ENCODE measurements at places on chromosomes 2 and 18. TPM values are rescaled to one million over a fixed set of nuclear protein-coding genes. Genes with fewer than 3 reads are reported as not detected.

DNA sequence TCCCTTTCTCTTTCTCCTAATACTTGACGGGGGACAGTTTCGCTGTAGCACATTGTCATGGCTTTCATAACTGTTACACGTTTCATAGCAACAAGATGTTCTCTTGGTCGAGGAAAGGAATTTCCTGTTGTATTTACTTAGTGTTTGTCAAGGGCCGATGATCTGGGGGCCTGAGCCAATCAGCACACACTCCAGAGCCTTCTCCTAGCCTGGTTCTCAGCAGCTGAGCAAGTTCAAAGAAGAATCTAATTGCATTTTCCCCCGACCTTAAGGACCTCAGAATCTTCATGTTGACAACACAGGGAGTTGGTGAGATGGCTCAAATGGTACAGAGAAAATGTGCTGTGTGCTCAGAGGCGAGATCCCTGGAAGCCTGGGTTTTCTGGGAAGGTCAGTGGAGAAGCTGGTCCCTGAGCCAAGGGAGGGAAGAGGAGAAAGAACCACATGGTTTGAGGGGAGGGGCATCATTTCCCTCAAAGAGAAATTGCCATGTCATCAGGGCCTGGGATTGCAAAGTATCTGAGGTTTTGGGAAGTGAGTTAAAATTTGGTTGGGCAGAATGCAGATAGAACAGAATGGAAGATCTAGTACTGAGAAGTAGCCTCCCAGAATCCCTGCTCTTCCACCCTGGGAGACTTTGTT lies 76.9 kb upstream of the AGAP1 start:
- H3K27me3 ChIP-seq: no peaks in the 10 kb centered on the region
- no peaks in the 10 kb centered on the region for H3K36me3 ChIP-seq
- DNase-seq: peak; percentile 85

IKZF2 gene
- total RNA-seq: 51.4 TPM

- H3K4me3 ChIP-seq: no peak overlapping the region
- peaks cover 67% of the 10 kb centered on the region for H3K36me3 ChIP-seq
- no peaks in the 10 kb centered on the region for H3K27me3 ChIP-seq
- H3K4me1 ChIP-seq: no peaks in the 10 kb centered on the region
- H3K27ac ChIP-seq: no peak overlapping the region
Observed at GRCh38 chr2:190986221-190986953, 27.6 kb downstream of the STAT1 start.

GRCh38 chr18:48687346-48688042 lies 148.7 kb downstream of the CTIF start:
- no peaks in the 10 kb centered on the region for H3K4me1 ChIP-seq
- no peak for DNase-seq
- H3K27me3 ChIP-seq: no peaks in the 10 kb centered on the region
- H3K27ac ChIP-seq: no peak overlapping the region

GRCh38 chr18:69948256-69948655 lies 583 bp upstream of the CD226 start:
- H3K27me3 ChIP-seq: no peaks in the 10 kb centered on the region
- no peak overlapping the region for H3K27ac ChIP-seq
- no peak overlapping the region for H3K4me3 ChIP-seq
- DNase-seq: no peak
- no peaks in the 10 kb centered on the region for H3K36me3 ChIP-seq

DNA sequence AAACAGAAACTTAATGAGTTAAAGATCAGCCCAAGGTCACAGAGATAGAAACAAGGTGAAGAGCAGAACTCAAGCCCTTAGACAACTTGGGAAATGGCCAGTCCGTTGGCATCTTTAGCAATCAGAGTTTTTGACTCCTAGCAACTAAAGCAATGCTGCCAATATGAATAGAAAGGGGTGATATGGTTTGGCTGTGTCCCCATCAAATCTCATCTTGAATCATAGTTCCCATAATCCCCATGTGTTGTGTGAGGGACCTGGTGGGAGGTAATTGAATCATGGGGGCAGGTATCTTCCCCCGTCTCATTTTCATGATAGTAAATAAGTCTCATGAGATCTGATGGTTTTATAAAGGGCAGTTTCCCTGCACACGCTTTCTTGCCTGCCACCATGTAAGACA lies 170.2 kb downstream of the DDX1 start:
- H3K27ac ChIP-seq: no peak overlapping the region
- H3K36me3 ChIP-seq: no peaks in the 10 kb centered on the region
- no peak for DNase-seq

LINC00305 gene
- not detected for total RNA-seq

FKBP1B gene
- total RNA-seq: 10.5 TPM

DNA sequence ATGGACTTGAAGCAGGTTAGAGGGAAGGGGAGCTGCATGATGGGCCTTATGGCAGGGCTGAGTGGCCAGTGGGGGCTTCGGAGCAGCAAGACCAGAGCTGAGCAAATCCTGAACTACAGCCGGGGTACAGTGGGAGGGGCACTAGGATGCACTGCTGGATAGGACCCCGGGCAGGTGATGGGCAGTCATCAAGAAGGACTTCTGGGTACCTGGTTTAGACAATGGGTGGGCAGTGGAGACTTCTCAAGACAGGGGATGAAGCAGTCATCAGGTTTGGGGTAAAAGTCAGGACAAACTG lies 507.4 kb upstream of the MYT1L start:
- no peaks in the 10 kb centered on the region for H3K36me3 ChIP-seq
- DNase-seq: no peak
- H3K27ac ChIP-seq: no peak overlapping the region
- no peak overlapping the region for H3K4me3 ChIP-seq
- H3K27me3 ChIP-seq: no peaks in the 10 kb centered on the region

GRCh38 chr18:12598181-12598930 lies 59.6 kb downstream of the SPIRE1 start:
- no peak overlapping the region for H3K4me3 ChIP-seq
- H3K27ac ChIP-seq: no peak overlapping the region
- H3K4me1 ChIP-seq: peaks cover 6% of the 10 kb centered on the region
- no peaks in the 10 kb centered on the region for H3K36me3 ChIP-seq
- no peaks in the 10 kb centered on the region for H3K27me3 ChIP-seq

DNA sequence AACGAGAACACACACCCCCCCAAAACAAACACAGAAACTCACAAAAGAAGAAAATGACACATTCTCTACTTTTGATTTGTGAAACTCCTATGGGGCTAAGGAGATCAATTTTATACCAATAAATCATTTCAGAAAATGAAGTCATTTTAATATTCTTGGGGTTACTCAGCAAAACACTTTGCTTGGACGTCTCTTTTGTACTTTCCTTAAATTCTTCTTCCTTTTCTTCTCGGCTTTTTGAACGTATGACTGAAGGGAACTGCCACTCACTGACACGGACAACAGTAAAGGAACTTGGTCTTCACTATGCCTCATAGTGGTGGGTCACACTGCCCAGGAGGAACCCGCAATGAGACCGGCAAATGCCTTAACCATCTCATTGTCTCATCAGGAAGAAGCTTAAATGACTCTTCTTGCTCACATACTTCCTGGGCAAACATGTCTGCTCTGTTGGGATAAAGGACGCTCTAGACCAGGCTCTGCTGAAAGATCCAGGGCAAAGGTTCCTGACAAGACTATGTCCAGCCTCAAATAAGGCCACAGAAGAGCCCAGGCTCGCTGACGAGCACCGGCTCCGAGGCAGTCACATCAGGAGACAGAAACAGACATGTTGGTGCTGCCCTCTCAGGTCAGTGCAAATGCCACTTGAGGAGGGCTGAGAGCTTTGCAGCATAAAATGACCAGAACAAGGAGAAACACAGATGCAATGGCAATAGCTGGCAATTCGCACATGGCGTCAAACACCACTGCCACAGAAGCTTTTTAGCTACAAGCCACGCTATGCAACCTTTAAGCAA lies 205.5 kb downstream of the TGIF1 start:
- no peak for DNase-seq
- no peak overlapping the region for H3K4me3 ChIP-seq
- H3K4me1 ChIP-seq: peaks cover 8% of the 10 kb centered on the region
- H3K36me3 ChIP-seq: no peaks in the 10 kb centered on the region
- H3K27ac ChIP-seq: no peak overlapping the region

RAMP1 gene
- total RNA-seq: 26.1 TPM

DNA sequence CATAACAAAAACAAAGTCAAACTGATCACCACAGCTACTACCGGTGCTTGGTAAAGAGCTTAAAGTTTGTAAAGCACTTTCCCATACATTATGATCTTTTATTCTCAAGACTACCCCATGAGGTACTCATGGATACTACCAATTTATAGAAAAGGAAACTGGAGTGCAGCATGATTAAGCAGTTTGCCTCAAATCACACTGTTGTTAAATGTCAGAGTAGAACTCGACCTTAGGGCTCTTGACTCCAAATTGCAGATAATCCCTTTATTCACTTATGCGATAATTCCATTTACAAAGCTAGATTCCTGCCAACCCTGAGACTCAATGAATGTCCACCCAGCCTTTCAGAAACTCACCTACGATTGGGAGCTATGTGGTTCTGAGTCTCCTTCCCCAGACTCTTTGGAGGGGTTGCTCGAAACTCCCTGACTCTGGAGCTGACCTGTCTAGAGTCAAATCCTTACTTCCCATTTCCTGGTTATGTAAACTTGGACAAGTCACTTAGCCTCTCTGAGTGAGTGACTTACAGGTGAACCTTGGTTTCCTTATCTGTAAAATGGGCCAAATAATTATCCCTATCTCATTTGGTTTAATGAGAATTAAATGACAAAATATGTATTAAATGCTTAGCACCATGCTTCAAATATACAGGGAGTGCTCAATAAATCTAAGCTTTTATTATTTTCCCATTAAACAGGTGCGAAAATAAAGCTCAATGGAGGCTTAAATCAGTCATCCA lies 47.4 kb downstream of the PSD4 start:
- no peak overlapping the region for H3K4me3 ChIP-seq
- no peaks in the 10 kb centered on the region for H3K36me3 ChIP-seq
- H3K27me3 ChIP-seq: no peaks in the 10 kb centered on the region
- no peak for DNase-seq
- no peak overlapping the region for H3K27ac ChIP-seq

DTNA gene
- total RNA-seq: 19.6 TPM

DNA sequence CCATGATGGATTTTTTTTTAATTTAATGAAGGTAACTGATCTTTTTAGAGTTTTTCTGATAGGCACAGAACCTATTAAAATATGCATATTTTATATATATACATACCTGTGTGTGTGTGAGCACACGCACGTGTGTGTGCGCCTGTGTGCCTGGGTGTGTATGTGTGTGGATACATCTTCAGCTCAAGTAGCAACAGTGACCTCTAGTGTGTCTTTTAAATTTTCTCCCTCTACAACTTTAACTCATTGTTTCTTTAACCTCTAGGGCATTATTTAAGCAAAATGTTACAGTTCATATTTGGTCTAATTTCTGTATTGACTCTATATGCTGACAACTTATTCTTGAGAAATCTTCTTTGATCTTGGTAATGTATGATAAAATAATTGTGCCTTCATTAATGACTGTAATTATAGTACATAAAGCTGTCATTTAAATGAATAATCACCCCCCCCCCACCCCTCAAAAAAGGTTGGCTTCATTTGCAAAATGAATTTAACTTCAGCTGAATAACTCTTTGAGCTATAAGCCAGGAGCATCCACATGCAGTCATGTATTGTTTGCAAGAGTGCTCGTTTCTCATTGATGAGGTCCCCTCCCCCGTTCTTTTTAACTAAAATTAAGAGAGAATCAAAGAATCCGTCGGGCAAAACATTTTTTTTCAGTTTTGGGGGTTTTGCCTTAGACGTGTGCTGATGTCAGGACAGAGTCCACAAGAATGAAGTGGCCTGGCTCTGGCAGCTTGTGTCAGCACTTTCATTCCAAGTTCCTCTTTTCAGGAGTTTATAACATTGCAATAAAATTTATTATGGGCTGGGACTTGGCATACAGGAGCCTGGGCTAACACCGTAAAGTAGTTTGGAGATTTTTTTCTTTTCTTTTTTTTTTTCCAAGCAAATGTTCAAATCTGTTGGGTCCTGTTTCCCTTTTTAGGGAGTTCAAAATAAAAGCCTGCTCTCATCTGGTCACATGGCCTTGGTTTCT lies 80.0 kb downstream of the ETAA1 start:
- peak; percentile 89 for DNase-seq
- peaks cover 7% of the 10 kb centered on the region for H3K4me1 ChIP-seq
- no peak overlapping the region for H3K4me3 ChIP-seq
- H3K27ac ChIP-seq: no peak overlapping the region
- no peaks in the 10 kb centered on the region for H3K36me3 ChIP-seq

DNA sequence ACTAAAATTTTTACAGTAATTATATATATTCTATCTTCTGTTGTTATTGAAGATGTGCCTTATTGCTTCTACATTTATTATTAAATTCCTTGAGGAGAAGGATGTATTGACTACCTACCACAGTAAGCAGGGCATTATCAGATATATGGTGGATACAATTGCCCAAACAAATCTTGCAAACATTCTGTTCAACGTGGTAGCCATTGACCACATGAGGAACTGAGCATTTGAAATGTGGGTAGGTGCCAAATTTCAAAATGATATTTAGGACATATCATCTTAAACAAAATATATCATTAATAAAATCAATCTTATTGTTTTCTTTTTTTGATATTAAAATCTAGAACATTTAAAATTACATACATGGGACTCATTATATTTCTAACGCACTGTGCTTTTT lies 11.1 kb downstream of the SCN3A start:
- H3K4me1 ChIP-seq: no peaks in the 10 kb centered on the region
- no peak overlapping the region for H3K4me3 ChIP-seq
- no peaks in the 10 kb centered on the region for H3K27me3 ChIP-seq
- DNase-seq: no peak
- H3K27ac ChIP-seq: no peak overlapping the region

- DNase-seq: no peak
- no peak overlapping the region for H3K4me3 ChIP-seq
- no peaks in the 10 kb centered on the region for H3K36me3 ChIP-seq
Observed at GRCh38 chr2:25598911-25599310, 74.5 kb downstream of the DTNB start.

DNA sequence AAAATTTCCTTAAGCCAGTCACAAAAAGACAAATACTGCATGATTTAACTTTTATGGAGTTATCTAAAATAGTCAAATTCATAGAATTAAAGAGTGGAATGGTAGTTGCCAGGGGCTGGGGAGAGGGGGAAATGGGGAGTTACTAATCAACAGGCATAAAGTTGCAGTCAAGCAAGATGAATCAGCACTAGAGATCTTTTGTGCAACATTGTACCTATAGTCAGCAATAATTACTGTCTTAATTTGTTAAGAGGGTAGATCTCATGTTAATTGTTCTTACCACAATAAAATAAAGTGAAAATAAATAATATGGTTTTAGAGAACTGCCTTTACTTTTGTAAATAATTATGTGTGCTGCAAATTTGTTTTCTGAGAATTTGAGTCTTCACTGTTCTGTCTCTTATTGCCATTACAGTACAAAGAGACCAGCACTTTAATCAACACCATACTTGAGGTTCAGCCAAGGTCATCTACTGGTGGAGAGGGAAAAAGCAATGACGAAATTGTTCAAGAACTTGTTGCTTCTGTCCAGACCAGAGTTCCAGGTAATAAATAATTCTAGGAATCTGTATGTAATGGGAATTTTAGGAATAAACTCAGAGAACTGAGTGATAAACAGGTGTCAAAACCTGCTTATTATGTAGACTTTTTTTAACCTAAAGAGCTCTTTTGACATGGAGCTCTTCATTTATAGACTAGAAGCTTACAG lies 75.5 kb downstream of the TRABD2A start:
- H3K4me1 ChIP-seq: no peaks in the 10 kb centered on the region
- H3K4me3 ChIP-seq: no peak overlapping the region
- H3K27me3 ChIP-seq: no peaks in the 10 kb centered on the region
- DNase-seq: no peak
- H3K36me3 ChIP-seq: no peaks in the 10 kb centered on the region
- H3K27ac ChIP-seq: no peak overlapping the region

TBR1 gene
- not detected for total RNA-seq

Data from lung (tissue), 17 donors.